HCT116 (cell line): ENCODE measurements at places on chromosomes 2 and 18.

GRCh38 chr2:241051578-241052487 is 50.3 kb downstream of the MTERF4 start:
- no peak for DNase-seq

DNA sequence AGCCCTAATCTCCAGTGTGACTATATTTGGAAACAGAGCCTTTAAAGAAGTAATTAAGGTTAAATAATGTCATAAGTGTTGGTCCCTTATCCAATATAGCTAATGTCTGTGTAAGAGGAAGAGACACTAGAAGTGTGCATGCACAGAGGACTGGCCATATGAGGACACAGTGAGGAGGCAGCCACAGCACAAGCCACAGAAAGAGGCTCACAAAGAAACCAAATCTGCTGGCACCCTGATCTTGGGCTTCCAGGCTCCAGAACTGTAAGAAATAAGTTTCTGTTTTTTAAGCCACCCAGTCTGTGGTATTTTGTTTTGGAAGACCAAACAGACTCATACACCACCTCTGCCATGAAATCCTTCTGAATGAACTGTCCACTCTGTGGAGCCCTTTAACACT is 186.4 kb upstream of the SLC39A10 start:
- no peak for DNase-seq

- DNase-seq, result no peak
Observed at GRCh38 chr2:149863227-149863626, 275.7 kb upstream of the MMADHC start.

GRCh38 chr2:233369897-233370685 is 15.8 kb downstream of the DGKD start:
- DNase-seq, result no peak

DNA sequence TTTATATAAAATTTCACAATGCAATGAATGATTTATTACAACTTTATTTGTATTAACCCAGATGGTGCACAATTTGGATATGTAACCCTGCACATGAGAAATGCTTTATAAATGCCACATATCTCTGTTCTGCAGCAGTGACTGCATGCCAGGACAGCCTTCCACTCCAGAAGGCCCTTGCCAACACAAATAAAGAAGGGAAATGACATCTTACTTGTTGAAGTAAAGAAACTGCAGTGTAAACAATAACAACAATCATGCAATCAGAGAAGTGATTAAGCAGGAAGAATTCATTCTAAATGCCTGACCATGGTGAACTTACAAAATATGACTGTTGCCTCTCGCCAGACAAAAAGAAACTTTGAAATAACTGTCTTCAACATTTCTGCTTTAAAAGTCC is 129.9 kb upstream of the CHST9 start:
- DNase-seq, result no peak
